ENCODE measurements at places on chromosomes 12 and 14. TPM values are rescaled to one million over a fixed set of nuclear protein-coding genes. Genes with fewer than 3 reads are reported as not detected.

BIN2 gene
- polyA plus RNA-seq = 1.3 TPM

- DNase-seq = no peak
Measured at GRCh38 chr14:46215801-46216200, 435.8 kb downstream of the RPL10L start.

DNA sequence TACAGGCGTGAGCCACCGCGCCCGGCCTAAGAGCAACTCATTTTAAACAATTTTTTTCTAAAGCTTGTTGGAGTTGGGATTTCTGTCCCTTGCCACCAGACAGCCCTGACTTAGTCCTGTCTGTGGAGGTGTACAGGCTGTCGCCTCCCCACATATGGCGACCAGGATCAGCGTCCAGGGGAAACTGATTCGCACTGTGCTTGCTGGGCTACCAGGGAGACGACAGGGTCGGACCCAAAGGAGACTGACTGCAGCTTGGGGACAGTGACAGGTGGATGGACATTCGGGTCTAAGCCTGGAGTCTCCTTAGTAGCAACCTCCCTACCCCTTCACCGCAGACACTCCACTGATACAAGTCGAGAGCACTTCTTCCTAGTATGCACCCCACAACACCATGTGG lies 40.3 kb downstream of the TRAFD1 start:
- DNase-seq = no peak

DNA sequence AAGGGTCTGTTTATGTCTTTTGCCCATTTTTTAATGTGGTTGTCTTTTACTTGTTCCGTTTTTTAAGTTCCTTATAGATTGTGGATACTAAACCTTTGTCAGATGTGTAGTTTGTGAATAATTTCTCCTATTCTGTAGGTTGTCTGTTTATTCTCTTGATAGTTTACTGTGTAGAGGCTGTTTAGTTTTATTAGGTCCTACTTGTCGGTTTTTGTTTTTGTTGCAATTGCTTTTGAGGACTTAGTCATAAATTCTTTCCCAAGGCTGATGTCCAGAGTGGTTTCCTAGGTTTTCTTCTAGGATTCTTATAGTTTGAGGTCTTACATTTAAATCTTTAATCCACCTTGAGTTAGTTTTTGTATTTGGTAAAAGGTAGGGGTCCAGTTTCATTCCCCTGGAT lies 33.9 kb downstream of the SLC39A9 start:
- no peak for DNase-seq

- no peak for DNase-seq
Measured at GRCh38 chr12:124388038-124388671, 93.3 kb downstream of the RFLNA start.

- no peak for DNase-seq
Measured at GRCh38 chr14:58315606-58316005, 17.3 kb downstream of the ARID4A start.

- DNase-seq = peak; percentile 95
Measured at GRCh38 chr14:93115069-93115820, 480 bp downstream of the ITPK1 start.

DNA sequence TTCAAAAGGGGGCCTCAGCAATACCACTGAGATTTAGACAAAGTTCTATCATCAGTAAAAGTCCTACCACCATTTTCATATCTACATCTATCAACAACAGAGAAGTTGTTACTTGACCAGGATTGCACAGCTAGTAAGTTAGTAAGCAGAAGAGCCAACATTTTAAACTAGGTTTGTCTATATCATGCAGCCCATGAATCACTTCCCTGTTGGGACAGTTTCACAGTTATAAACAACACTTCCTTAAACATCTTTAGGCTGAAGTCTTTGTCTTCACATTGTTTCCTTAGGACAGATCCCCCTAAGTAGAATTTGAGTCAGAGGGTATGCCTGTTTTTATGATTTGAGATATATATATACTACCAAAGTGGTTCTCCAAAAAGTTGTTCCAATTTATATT lies 68.5 kb downstream of the DAO start:
- no peak for DNase-seq

DNA sequence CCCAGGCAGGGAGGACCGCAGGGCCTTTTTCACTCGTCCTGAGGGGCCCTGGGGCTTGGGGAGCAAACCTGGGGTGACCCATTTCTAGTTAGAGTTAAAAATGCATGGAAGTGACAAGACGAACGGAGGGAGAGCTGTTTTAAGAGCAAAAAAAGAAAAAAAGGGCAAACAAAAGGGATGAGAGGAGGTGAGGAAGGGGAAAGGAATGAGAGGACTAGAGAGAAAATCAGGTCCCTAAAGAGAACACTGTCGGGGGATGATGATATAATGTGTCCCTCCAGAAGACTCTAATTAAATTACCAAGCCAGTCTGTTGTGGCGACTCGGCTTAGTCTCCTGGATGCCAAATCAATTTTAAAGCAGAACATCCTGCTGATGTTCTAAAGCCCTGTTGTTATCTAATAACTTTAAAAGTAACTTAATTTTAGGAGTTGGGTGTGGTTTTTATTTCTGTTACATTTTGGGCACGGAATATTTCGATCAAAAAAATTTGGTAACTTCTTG lies 1.1 kb downstream of the ANO6 start:
- DNase-seq = no peak
